CD4-positive, alpha-beta T cell (primary cell): ENCODE measurements at places on chromosomes 1 and 21.
A peak's percentile ranks its signal among the peaks of the same experiment; 100 is the strongest.

GRCh38 chr1:32411261-32411660, 17.0 kb upstream of the BSDC1 start:
- DNase-seq: no peak

GRCh38 chr1:74334147-74334546, 99.0 kb downstream of the TNNI3K start:
- DNase-seq: no peak

- DNase-seq: no peak
These were observed 130.5 kb downstream of the RHOU start for GRCh38 chr1:228865627-228866330.

DNA sequence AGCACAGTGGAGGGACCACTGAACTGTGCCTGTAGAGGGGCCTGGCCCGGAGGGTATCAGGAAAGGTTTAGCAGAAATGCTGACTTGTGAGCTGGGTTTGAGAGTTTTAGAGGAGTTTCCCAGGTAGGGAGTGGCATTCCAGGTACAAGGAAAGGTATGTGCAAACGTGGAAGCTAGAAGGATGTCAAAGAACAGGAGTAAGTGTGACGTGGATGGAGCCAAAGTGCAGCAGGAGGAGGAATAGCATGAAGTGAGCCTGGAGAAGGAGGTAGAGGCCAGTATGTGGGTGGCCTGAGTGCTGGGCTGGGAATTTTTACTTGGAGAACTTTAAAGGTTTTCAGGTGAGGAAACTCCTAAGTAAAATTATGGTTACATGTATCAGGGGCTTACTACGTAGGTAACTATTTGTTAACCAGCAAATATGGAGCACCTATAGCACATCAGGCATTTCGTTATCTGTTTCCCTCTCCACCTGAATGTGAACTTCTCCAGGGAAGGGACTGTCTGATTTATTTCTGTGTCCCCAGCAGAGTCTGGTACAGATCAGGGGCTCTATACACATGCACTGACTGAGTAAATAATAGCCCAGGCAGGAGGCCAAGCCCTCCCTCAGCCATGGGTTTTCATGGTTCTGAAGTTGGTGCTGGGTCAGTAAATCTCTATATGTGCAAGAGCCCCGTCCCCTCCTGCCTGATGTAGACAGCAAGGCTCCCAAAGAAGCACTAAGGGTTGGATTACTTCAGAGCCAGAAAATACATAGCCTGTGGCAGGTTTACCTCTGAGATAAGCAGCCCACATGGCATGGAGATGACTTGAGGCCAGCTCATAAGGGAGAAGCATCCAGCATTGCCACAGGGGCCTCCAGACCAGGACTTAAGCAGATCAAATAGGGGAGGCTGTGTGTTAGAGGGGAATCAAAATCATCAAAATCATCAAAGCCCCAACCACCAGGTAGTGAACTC, 43.4 kb downstream of the CDCP2 start:
- no peak for DNase-seq

DNA sequence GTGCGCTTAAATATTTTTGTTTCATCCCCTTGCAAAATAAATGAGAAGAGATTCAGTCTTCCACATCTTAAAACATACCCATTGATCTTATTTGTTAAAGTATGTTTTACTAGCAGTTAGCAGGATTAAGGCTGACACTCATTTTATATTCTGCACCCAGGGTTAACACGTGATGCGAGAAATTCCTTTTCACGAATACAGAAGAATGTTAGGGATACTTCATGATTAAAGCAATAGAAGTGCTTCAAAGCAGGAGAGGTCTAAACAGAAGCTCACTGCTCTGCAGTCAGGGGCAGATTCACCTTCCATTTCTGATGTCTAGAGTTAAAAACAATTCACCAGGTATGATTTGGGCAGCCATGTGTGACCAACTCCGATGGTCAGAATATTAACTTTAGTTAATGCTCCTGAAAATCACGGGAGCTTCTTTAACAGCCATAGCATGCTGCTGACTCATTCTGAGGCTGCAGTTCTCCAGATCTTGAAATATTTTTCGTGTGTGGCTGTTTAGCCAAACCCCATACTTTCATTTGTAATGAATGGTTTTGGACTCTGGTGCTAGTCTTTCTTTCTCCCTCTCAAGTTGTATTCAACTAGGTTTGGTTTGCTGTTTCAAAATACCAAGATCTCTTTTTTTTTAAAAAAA, 19.7 kb downstream of the BCAR3 start:
- no peak for DNase-seq

- DNase-seq: no peak
These were observed 817.9 kb upstream of the NEGR1 start for GRCh38 chr1:73100216-73100615.

DNA sequence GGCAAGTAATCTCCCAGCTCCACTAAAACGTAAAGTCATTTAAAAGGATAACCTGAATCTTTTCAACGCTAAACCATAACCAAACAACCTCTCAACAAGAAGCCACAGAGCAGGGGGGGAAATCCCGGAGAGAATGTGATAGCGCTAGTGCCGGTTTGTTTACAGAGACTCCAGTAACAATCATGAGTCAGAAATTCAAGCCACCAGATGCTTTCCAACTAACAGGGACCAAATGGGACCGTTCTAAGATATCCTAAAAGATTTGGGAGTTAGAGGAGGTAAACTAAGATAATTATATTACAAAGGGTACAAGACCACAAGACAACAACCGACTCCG, 825 bp downstream of the DCAF8 start:
- DNase-seq: peak; percentile 66

GRCh38 chr21:44093761-44094160, 13.4 kb upstream of the PWP2 start:
- DNase-seq: no peak

- DNase-seq: no peak
These were observed 375.9 kb upstream of the DUSP10 start for GRCh38 chr1:222117809-222118208.

GRCh38 chr1:23564529-23565122, 5.3 kb upstream of the ID3 start:
- DNase-seq: no peak

DNA sequence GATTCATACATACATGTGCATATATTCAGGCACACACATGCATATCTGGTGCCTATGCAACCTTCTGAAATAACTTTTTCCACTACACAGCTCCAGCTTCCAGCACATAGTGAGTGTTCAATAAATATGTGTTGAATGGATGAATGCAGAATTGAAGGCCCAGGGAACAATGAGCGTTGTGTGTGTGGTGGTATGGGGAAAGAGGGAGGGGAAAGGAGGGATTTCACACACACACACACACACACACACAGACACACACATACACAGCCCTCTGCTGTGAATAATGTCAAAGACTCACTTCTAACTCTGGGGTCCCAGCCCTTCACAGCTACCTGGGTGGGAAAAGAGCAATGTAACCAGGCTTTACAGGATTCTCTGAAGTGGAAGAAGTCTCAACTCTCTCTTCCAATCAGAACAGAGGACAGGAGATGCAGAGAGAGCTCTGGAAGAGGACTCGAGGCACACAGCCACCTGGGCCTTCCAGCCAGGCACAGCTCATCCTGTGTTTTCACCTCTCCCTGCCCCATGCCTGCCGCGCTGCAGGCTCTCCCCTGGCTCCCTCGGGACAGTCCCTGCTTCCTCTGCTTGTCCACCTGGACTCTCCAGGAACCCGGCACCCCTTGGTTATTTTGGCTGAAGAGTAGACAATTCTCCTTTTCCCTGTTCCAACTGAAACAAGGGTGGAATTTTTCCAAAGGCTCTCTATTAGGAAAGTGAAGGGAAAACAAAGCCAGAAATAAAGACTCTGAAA, 5.4 kb upstream of the IGSF8 start:
- DNase-seq: no peak

DNA sequence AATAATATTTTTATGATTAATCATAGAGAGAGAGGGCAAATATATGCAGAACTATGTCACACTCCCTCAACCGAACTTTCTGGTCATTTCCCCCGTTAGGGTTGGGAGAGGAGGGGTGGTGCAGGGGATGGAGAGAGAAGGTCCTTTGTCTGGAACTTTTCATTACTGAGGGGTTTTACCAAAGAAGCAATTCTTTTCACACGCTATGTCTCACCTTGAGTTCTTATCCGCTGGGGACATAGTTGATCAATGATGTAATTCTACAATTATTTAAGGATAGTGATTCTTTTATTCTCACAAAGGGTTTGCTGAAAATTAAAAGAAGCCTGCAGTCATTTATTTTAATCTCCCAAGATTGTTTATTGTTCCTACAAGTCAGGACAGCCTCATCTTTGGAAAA, 98.3 kb upstream of the RUNX1 start:
- DNase-seq: no peak

DNA sequence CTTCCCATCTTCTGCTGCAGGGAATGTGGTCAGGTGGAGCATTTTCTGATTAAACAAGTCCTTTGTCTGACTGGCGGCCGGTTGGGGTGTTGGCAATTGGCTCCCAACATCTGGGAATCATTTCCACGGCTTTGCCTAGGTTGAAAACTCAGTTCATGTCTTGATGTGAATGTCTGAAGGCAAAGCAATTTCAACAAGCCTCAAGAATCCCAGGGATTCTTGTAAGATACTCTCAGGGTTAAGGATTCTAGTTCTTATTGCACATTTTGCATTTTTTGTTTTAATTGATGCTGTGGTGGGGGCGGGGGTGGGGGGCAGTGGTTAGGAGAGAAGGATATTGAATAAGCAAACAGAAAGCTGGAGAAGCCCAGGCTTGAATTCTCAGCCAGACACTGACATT, 273.9 kb downstream of the KIF26B start:
- no peak for DNase-seq

DNA sequence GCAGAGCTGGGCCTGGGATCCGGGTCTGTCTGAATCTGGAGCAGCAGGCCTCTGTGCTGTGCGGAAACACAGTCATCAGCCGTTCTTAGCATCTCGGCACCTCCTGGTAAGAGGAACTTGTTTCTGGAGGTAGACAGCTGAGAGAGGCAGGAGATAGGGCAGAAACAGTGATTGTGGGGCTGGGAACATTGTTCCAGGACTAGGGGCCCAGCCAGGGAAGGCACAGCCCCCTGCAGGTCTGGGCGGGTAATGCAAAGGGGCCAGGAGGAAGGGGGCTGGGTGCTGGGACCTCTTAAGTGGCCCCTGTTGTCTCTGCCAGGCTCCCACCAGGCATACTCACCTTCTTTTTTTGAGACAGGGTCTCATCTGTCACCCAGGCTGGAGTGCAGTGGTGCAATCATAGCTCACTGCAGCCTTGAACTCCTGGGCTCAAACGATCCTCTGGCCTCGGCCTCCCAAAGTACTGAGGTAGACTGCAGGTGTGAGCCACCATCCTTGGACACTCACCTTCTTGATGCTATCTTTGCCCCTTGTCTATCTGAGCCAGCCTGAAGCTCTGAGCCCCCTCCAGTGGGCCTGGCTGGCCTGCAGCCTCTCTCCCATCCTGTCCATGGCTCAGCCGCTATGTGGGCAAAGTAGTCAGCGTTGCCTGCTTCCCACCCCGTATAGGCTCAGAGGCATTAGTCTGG, 134.3 kb upstream of the ZBTB40 start:
- no peak for DNase-seq

DNA sequence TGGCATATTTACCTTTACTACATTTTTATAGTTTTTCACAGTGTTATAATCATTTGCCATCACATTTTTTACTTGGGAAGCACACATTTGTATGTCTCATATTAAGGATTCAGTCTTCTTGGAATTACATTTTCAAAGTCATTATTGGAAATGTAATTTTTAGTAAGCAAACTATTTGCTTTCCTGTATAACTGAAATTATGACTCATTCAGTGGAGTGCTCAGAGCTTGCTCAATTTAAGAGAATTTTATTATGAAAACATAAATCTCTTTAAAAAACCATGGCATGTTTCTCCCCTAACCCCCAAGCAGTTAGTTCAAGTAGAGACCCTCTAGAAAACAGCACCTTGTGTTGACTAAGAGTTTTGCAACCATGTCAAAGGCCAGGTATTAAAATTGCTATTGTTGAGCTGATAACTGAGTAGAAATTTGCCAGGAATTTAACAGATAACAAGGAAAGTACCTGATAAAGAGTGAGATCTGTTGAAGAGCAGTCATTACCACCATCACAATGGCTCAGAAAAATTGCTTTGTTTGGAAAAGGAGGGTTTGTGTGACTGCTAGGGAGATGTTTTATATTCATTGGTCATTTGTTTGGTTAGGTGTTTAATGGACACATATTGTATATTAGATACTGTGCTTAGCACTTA, 105.9 kb downstream of the KCNK2 start:
- no peak for DNase-seq

GRCh38 chr1:191279266-191279800, 801.7 kb upstream of the BRINP3 start:
- no peak for DNase-seq

GRCh38 chr1:223765719-223766340, 53.5 kb downstream of the CAPN2 start:
- no peak for DNase-seq

DNA sequence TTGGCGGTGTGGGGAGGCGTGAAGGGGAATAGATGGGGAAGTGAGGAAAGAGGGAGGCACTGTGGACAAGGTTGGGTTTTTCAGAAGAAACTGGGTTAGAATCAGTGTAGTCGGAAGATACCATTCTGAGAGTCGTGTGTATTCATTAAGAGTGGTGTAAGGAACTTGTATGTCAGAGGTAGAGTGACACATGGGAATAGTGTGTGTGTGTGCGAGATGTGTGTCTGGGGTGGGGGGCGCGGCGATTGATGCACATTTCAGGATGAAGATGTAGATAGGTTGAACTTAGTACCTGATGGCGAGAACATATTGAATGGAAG, 878 bp downstream of the SMG7 start:
- no peak for DNase-seq

DNA sequence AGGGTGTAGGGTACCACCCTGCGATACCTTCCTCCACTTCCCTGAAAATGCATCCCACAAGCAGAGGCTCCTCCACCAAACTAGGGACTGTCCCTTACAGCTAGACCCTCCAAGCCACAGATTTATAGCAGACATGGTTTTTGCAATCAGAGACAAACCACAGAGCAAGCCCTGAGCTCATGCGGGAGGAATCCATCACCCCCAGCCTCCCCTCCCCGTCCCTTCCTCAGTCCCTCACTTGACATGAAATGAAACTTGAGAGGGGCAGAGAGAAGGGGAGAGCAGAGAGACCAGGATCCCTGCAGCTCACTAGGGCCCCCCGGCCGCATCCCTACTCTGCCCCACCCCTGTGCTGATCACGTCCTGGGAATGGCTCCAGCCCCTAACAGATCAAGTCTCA, 94.9 kb downstream of the MRPL37 start:
- DNase-seq: no peak

- DNase-seq: no peak
These were observed 23.8 kb upstream of the APP start for GRCh38 chr21:26194326-26194725.

GRCh38 chr1:175620376-175620775, 123.0 kb downstream of the TNR start:
- DNase-seq: no peak

GRCh38 chr1:10851024-10852013, 54.9 kb upstream of the CASZ1 start:
- no peak for DNase-seq
